ENCODE measurements at places on chromosomes 13 and 19.
A peak's percentile ranks its signal among the peaks of the same experiment; 100 is the strongest.

GRCh38 chr13:24145240-24145639 lies 15.3 kb upstream of the SPATA13 start:
- no peak for DNase-seq

DNA sequence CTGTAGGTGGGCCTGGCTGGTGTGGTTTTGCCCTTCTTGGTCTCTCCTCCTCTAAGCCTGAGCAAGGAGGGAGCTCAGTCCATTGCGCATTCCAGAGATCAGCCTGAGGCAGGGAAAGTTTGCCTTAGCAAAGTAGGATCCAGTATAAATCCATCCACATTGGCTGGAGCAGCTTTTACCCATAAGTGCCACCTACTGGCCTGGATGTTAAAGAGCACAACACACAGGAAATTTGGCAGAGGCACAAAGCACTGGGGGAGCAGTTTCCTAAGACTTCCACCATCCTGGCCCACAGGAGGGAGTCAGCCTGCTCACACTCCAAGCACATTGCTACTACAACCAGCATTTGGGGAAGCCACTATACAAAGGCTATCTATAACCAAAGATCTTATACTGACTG lies 1124.2 kb downstream of the SLITRK1 start:
- DNase-seq, result no peak

DNA sequence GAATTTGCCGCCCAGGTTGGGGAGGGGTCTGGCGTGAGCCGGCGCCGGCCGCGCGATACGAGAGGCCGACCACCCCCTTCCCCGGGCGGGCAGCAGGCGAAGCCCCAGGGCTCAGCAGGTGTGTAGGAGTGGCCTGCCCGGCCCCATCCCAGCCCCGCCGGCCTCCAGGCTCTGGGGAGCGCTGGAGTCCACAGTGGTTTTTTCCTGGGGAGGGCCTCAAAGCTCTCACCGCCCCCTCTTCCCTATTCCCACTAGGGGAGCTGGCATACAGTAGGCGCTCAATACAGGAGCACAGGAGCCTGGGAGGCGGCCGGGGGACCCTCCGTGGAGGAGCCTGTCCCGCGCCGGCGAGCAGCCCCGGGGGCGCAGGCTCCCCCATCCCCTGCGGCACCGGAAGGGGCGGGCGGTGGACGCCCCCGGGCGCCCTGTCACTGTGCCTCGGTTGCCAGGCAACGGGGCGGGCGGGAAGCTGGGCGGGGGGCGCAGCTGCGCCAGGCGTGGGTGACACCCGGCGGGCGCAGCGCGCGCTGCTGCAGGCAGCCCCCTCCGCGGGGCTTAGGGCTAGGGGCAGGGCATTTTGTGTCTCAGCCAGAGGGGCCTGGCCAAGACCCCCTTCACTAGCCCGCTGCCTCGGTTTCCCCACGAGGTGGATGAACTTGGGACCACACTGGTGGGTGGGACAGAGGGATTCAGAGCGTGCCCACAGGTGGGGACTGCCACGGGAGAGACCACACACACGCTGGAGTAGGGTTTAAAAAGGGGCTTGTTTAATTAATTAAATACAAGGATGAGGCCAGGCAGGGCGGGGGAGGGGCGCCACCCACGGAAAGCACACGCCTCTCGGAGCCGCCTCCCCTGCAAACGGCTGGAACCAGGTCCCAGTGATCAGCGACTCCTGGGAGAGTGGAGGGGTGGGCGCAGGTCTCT lies 3.6 kb upstream of the REXO1 start:
- DNase-seq, result peak; percentile 21

GRCh38 chr13:46953941-46954340 lies 57.1 kb upstream of the HTR2A start:
- no peak for DNase-seq

DNA sequence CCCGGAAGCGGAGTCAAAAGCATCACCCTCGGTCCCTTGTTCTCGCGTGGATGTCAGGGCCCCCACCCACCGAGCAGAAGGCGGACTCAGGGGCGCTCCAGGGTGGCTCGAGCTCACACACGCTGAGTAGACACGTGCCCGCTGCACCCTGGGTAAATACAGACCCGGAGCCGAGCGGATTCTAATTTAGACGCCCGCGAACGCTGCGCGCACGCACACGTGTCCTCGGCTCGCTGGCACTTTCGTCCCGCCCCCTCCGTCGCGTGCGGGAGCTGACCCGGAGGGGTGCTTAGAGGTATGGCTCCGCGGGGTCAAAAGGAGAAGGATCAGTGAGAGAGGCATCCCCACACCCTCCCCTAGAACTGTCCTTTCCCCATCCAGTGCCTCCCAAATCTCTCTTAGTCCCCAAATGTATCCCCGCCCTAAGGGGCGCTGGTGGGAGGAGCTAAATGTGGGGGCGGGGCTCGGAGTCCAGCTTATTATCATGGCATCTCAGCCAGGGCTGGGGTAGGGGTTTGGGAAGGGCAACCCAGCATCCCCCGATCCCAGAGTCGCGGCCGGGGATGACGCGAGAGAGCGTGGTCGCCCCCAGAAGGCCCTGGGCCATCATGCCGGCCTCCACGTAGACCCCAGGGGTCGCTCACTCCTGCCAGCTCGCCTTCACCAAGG lies 451 bp upstream of the ICAM5 start:
- peak; percentile 80 for DNase-seq

DNA sequence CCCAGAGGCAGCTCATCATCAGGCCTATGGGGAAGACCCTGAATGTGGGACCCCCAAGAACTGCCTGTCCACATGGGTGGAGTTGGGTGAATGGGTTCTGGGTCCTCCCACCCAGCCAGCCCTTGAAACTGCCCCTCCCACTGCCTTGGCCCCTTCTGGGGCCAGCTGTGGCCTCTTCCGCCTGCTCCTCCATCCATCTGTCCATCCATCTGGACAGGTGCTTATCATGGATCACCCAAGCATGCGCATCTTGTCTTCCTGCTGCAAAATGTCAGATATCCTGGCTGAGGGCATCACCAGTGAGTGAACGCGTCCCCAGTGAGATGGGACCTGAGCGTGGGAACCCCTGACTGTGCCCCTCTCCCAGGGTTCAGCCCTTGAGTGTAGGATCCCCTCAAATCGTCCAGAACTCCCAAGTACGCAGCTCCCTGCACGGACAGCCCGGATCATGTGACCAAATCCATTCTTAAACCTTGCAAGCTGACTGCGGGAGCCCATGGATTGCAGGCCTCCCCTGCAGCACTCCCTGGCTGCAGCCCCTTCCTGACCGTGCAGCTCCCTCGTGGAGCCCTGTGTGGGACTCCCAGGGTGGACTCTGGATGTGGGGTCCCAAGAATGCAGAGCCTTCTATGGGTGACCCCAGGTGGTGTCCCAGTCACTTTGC lies 2.0 kb downstream of the STXBP2 start:
- DNase-seq, result no peak

Data from DMS79 treated with DMSO at 0.1 percent for 48 hours (cell line).